ENCODE measurements at places on chromosomes 12 and 14.

GRCh38 chr12:67116134-67116533 is 153.0 kb upstream of the CAND1 start:
- H3K4me1 ChIP-seq, result no peaks in the 10 kb centered on the region
- H3K27ac ChIP-seq, result no peak overlapping the region
- no peaks in the 10 kb centered on the region for H3K36me3 ChIP-seq
- H3K27me3 ChIP-seq, result no peaks in the 10 kb centered on the region

- H3K27ac ChIP-seq, result no peak overlapping the region
- DNase-seq, result no peak
- no peaks in the 10 kb centered on the region for H3K27me3 ChIP-seq
- no peak overlapping the region for H3K4me3 ChIP-seq
- H3K36me3 ChIP-seq, result no peaks in the 10 kb centered on the region
- no peaks in the 10 kb centered on the region for H3K4me1 ChIP-seq
These were observed 5.3 kb downstream of the OR4N5 start for GRCh38 chr14:20143911-20144310.

GRCh38 chr12:5328669-5329517 is 103.0 kb upstream of the NTF3 start:
- no peak overlapping the region for H3K27ac ChIP-seq
- no peak for DNase-seq
- no peaks in the 10 kb centered on the region for H3K27me3 ChIP-seq
- no peaks in the 10 kb centered on the region for H3K4me1 ChIP-seq

DNA sequence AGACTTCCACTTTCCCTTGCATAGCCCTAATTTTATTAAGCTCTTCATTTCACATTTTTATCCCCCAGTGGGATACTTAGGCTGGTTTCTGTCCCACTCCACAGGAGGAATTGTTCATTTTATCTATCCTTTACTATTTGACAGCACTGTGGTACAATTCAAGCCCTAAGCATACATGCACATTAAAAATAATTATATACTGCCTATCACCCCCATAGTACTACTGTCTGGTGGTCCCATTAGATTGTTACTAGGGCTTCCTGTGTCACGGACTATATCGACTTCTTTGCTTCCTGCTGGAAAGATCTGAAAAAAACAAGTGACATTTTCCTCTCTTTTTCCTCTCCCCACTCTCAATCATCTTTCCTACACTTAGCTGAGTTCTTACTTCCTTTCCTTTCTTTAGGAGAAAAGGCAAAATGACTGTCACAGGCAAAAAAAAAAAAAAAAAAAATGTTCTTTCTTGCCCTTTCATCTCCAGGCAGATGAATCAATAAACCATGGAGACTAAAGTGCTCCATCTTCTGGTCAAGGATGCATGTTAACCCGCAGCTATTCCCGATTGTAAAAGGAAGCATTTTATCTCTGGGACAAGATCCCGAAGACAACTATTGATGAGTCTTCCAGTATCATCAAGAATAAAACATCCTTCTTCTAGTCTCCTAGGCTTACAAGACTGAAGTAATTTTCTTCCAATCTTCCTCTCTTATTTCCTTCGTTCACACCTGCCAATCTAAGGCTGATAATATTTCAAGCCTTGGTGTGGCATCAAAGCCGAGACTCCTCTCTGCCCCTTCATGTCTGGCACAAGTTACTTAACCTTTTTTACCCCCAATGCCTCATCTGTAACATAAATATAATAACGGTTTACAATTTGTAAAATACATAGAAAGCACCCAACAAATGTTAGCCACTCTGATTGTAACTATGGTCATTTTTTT is 94.4 kb upstream of the PLEKHG7 start:
- no peak for DNase-seq
- H3K4me3 ChIP-seq, result no peak overlapping the region
- no peaks in the 10 kb centered on the region for H3K36me3 ChIP-seq
- no peak overlapping the region for H3K27ac ChIP-seq
- H3K4me1 ChIP-seq, result no peaks in the 10 kb centered on the region
